ENCODE measurements at places on chromosomes 5 and 9.

DNA sequence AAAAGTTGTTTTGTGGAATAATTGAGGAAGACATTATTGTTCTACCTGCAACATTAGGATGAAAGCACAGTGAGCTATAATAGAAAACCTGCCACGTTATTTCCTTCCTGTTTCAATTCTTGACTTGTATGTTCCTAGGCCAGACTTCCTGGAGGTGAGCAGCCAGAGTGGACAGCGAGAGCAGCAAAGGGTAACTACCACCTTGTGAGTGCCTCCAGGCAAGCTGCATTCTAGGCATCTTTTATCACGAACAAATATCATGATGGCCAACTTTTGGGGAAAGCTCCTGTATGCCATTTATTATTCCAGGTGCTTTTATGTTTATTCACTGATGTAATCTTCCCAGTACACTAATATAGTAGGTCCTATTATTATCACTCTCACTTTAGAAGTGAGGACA lies 34.0 kb upstream of the ZSWIM6 start:
- DNase-seq = no peak

DNA sequence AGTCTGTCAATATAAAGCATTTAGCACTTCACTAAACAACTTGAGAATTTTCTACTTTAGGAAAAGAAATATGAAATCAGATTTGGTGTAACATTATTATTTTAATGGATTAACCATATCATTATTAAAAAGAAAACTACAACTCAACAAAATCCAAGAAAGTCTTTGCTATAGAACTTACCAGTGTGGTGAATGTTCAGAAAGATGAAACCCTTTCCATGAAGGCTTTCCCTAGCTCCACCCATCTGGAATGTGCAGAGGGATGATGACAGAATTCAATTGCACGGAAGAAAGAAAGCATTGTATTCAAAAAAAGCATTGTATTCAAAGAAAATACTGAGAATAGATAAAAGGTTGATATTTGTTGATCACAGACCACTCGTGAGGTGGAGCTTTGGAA lies 328.6 kb upstream of the NUDT12 start:
- DNase-seq = no peak

- peak; percentile 94 for DNase-seq
Observed at GRCh38 chr9:87109851-87110250, 162.5 kb upstream of the GAS1 start.

DNA sequence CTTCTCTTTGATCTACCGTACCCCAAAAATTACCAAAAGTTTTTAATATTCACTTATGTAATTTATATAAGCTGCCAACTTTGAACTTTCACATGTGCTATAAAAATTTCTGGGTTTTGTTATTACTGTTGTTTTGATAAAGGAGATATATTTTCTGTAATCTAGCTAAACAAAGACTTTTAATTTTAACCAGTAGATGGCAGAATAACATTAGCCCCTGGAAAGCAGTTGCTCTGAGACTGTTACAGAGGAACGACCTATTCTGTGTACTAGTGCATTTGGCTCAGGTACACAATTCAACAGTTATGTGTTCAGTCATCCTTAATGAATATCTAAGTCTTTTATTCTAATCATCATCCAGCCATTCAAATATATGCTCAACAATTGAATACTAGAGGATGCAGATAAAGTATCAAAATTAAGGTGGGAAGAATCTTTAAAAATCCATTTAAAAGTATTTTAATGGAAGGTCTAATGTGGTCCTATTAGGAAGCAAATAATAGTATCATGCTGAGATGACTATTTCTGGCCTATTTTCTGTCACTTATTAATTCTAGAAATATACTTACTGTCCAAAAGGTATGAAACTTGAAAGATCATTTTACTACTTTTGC lies 8.6 kb downstream of the KLHL9 start:
- peak; percentile 46 for DNase-seq
